ENCODE measurements at places on chromosomes 3 and 15.
A peak's percentile ranks its signal among the peaks of the same experiment; 100 is the strongest.

DNA sequence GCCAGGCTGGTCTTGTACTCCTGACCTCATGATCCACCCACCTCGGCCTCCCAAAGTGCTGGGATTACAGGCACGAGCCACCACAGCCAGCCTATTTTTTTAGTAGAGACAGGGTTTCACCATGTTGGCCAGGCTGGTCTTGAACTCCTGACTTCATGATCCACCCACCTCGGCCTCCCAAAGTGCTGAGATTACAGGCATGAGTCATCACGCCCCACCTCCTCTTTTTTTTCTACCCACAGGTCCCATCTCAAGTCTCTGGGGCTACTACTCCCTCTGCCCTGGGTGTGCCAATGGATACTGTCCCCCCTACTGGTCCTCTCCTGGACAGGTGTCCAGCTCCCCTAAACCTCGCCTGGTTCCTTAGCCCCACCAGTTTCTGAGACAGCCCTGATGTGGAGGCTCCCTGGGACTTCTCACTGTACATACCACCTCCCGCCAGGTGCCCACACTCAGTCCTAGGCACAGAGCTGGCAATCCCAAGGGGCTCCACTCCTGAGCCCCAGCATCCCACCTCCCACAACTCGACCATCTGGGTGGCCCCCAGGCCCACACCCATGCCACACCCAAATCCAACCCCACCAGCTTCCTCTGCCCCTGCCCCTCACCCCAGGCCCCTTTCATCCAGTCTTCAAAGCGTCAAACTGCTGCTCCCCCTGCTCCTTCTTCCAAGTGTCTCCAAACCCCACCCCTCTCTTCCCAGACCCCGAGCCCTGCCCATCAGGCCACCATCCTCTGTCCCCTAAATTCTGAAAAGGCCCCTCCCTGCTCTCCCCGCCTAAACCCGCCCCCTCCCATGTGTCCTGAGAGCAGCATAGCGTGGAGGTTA lies 13.1 kb upstream of the CYP11A1 start:
- peaks cover 4% of the 10 kb centered on the region for H3K4me1 ChIP-seq
- no peak overlapping the region for H3K27ac ChIP-seq

DNA sequence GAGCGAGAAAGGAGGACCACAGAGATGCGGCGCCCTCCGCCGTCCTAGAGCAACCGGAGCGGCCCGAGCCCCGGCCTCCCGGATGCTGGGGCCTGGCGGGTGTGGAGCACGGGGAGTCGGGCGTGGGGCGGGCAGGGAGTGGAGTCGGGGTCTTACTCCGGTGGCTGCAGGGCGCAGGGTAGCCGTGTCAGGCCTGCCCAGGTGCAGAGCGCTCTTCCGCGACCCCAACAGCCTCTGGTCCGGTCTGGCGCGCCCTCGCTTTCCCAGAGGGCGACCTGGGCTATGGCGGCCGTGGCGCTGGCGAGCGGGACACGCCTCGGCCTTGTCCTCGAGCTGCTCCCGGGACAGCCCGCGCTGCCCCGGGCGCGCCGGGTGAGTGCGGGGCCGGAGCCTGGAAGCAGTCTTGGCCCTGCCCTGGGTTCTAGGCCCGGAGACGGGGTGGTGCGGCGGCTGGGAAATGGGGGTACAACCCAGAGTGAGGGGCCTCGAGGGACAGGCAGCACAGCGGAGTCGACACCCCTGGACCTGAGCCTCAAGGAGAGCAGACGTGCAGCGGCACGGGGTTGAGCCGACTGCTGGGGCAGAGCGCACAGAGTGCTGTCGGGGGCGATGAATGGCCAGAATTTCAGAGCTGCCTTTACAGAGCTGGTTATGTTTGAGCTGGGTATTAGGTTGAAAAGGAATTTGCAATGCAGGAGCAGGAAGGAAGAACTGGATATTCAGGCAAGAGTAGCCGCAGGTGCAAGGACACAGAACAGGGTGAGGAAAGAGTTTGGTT lies at the start of gene ZNF662:
TSS of gene ZNF662 (plus strand) at position 73 of the 778 bp plus-strand sequence. CDS start 1,973 bp downstream, outside the sequence.
- no peak for DNase-seq
- no peaks in the 10 kb centered on the region for H3K36me3 ChIP-seq
- peaks cover 13% of the 10 kb centered on the region for H3K27me3 ChIP-seq
- H3K4me3 ChIP-seq = peak within 1 kb of the TSS; percentile 34
- H3K4me1 ChIP-seq = no peaks in the 10 kb centered on the region
- H3K27ac ChIP-seq = no peak within 1 kb of the TSS

- no peak for DNase-seq
- H3K36me3 ChIP-seq = no peaks in the 10 kb centered on the region
- H3K27me3 ChIP-seq = peaks cover 5% of the 10 kb centered on the region
- peaks cover 8% of the 10 kb centered on the region for H3K4me1 ChIP-seq
- H3K4me3 ChIP-seq = no peak overlapping the region
- no peak overlapping the region for H3K27ac ChIP-seq
Measured at GRCh38 chr15:88741046-88741445, 62.2 kb upstream of the ACAN start.

GRCh38 chr15:95288626-95289025 lies 1041.9 kb upstream of the NR2F2 start:
- no peaks in the 10 kb centered on the region for H3K36me3 ChIP-seq
- H3K4me3 ChIP-seq = no peak overlapping the region
- no peak for DNase-seq
- no peak overlapping the region for H3K27ac ChIP-seq

DNA sequence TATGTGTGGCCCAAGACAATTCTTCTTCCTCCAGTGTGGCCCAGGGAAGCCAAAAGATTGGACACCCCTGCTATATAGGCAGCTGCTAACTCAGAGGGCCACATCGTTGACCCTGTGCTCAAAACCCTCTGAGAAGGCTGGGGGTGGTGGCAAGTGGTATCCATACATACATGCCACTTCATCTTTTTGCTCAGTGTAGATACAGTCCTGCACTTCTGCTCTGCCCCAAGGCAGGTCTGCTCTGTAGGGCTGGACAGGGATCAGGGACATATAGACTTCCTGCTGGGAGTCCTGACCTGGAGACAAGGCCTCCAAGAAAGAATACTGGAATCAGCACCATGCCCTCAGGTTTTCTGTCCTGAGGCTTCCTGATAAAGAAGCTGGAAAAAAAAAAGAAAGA lies 4.5 kb upstream of the HCN4 start:
- H3K27me3 ChIP-seq = peaks cover 69% of the 10 kb centered on the region
- H3K4me1 ChIP-seq = no peaks in the 10 kb centered on the region
- no peak overlapping the region for H3K27ac ChIP-seq
- no peak for DNase-seq
- H3K36me3 ChIP-seq = no peaks in the 10 kb centered on the region
- no peak overlapping the region for H3K4me3 ChIP-seq

GRCh38 chr15:71304681-71305080 lies 189.4 kb downstream of the THSD4 start:
- peaks cover 2% of the 10 kb centered on the region for H3K36me3 ChIP-seq
- H3K4me3 ChIP-seq = no peak overlapping the region
- no peaks in the 10 kb centered on the region for H3K27me3 ChIP-seq
- H3K27ac ChIP-seq = no peak overlapping the region
- DNase-seq = no peak

GRCh38 chr3:161266731-161267150 lies 45.6 kb downstream of the NMD3 start:
- H3K27ac ChIP-seq = no peak overlapping the region
- H3K4me1 ChIP-seq = peaks cover 7% of the 10 kb centered on the region
- H3K36me3 ChIP-seq = peaks cover 5% of the 10 kb centered on the region

- DNase-seq = peak; percentile 77
- H3K4me1 ChIP-seq = no peaks in the 10 kb centered on the region
- no peaks in the 10 kb centered on the region for H3K36me3 ChIP-seq
- H3K27me3 ChIP-seq = no peaks in the 10 kb centered on the region
Measured at GRCh38 chr15:41621200-41622193, 38.7 kb upstream of the MGA start.
